T-helper 2 cell (primary cell): ENCODE measurements at places on chromosomes 1 and 21.

GRCh38 chr1:248622570-248623001 lies 12.3 kb downstream of the OR2T11 start:
- DNase-seq = no peak

GRCh38 chr1:193211539-193211938 lies 25.1 kb upstream of the B3GALT2 start:
- no peak for DNase-seq

DNA sequence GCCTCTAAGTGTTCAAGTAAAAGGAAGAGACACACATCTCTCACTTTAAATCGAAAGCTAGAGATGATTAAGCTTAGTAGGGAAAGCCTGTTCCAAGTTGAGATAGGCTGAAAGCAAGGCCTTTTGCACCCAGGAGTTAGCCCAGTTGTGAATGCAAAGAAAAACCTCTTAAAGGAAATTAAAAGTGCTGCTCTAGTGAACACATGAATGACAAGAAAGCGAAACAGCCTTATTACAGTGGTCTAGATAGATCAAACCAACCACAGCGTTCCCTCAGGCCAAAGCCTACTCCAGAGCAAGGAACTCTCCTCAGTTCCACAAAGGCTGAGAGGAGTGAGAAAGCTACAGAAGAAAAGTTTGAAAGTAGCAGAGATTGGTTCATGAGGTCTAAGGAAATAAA lies 14.9 kb downstream of the TCP10L start:
- peak; percentile 20 for DNase-seq

- no peak for DNase-seq
Measured at GRCh38 chr1:111227851-111228747, 586 bp downstream of the CHI3L2 start.

GRCh38 chr1:153803470-153804056 lies 28.4 kb downstream of the SLC27A3 start:
- no peak for DNase-seq

GRCh38 chr1:18532390-18533170 lies 51.9 kb downstream of the KLHDC7A start:
- no peak for DNase-seq

GRCh38 chr1:216765346-216766300 lies 42.4 kb upstream of the ESRRG start:
- DNase-seq = no peak

DNA sequence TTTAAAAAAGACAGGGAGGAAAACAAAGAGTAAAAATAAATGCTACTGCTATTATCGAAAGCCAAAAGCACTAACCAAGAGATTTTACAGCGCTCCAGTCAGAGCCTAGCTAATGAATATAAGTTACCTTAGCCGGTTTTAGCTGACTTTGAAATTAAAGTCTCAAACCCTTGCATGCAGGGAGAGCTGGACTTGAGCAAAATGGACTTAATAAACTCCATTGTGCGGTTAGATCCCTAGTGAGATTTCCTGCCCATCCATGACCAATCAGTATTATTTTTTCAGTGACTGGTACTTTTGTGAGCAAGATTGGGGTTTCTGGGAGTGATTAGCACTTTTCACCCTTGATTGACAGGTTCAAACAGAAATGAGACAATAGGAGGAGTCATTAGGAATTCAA lies 333.4 kb upstream of the ADGRL2 start:
- DNase-seq = no peak

DNA sequence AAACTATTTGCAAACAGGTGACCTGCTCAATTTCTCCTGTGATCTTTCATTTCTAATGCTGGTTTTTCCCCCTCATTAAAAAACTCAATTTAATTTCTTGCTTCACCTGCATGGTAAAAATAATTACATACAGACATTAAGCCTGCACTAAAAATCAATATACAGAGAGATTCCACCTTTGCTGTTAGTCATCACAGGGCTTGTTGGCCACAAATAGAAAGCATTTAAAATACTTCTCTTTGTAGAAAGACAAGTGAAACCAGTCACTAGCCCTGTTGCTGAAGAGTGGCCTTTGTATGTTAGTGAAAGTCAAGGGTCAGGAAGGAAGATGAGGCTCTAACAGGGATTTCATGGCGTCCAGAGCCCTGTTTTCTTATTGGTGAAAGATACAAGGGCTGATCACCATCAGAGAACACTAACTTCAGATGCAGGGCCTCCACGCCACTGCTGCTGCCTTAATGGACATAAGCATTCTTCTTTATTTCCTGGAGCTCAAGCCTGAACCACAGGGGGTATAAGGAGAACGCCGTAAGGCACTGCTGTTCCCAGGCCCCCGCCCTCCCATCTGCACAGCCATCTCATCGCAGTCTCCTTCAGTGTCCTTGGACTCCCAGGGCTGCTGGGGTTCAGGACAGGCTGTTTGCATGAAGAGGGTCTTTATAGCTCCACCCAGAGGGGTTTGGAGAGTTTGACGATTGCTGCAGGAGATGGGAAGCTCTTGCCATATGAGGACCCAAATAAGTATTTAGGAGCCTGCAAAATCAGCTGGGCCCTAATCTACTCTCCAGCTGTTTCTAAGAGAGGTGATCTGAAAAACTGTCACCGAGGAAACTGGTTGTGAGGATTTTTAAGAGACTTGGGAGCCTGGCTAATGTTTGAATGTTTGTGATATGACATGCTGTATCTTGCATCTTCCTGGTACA lies 117.3 kb upstream of the IRF2BP2 start:
- DNase-seq = no peak

- no peak for DNase-seq
Measured at GRCh38 chr1:187621951-187622350, 793.2 kb downstream of the PLA2G4A start.

DNA sequence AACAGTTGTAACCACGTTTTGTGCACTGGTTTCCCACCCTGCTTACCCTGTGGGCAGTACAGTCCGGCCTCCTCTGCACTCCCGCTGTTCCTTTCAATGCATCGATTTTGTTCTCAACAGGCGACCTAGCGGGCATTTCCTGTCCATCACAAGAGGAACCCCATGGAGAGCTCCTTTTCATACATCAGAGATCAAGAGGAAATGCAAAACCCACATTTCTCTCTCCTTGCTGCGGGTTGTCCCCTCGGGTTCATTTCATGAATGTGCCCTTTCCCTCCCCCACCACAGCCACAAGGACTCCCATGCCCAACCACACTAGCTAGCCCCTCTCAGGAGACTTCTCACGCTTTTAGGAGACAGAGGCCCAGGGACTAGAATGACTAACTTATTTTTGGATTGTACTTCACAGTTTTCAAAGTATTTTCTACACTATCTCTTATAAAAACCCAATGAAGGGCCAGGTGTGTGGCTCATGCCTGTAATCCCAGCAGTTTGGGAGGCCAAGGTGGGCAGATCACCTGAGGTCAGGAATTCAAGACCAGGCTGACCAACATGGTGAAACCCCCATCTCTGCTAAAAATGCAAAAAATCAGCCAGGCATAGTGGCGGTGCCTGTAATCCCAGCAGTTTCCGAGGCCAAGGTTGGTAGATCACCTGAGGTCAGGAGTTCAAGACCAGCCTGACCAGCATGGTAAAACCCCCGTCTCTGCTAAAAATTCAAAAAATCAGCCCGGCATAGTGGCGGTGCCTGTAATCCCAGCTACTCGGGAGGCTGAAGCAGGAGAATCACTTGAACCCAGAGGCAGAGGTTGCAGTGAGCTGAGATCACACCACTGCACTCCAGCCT lies 18.4 kb downstream of the ATP1A4 start:
- DNase-seq = peak; percentile 83

DNA sequence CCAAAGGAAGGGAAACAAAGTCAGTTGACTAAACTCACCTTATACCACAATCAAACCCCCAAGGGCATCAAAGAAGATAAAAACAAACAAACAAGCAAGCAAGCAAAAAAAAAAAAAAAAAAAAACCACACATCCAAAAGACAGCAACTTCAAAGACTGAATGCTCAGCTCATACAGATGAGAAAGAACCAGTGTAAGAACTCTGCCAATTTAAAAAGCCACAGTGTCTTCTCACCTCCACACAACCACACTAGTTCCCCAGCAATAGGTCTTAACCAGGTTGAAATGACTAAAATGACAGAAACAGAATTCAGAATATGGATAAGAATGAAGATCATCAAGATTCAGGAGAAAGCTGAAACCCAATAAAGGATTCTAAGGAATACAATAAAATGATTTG lies 193.4 kb downstream of the FAF1 start:
- DNase-seq = no peak

DNA sequence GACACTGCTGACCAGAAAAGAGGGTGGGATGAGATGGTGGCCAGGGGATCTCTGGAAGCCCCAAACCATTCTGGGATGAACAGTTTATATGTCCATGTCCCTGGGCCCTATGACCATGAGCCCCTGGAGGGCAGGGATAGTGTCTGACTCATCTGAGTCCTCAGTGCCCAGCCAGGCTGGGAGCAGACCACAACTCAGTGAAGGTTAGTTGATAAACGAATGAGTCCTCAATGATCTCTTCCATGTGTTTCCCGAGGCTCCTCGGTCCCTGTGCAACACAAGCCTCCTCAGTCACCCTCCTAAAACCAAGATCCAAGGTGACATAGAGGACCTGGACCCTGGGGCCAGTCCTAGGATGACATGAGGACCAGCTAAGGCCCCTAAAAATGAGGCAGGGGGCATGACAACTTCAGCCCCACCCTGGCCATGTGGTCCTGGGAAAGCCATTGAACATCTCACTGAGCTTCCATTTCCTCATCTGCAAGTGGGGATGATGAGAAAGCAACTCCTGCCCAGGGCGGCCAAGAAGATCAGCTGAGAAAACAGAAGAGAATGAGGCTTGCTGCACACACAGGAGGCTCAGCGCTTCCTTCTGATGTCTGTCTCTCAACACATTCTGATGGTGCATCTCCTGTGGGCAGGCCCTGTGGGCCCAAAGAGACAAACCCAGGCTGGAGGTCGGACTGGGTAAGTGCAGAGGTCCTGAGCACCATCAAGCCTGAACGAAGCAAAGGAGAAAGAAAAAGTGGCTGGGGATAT lies 86.3 kb downstream of the GLIS1 start:
- no peak for DNase-seq

GRCh38 chr1:212256369-212256768 lies 28.8 kb upstream of the PPP2R5A start:
- DNase-seq = peak; percentile 92

DNA sequence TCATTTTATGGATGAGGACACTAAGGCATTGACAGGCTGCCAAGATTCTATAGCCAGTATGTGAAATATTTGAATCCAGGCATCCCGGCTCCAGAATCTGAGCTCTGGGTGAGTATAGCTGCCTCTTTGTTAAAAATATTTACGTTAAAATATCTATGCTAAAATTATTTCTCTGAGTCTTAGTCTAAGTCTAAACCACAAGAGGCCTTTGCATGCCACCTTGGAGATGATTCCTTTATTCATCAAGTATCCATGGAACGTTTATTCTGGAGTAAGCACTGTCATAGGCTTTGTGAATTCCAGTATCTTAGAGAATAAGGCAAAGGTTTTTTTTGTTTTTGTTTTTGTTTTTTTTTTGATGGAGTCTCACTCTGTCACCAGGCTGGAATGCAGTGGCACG lies 116.4 kb downstream of the GREM2 start:
- DNase-seq = no peak

DNA sequence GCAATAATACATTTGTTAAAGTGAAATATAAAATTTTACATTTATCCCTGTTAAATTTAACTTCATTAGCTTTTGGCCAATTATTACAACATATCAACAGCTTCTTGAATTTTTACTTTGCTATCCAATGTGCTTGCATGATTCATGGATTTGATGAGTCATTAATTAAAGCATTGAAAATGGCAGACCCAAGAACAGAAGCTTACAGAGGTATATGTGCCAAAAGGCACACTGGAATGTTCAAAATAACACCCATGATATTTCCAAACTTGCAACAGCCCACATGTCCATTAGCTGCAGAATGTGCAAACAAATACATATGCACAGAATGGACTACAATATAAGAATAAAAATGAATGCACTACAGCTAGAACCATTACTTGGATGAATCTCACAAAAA lies 76.4 kb upstream of the MAN1A2 start:
- DNase-seq = no peak

GRCh38 chr1:205422993-205423642 lies 1.3 kb upstream of the LEMD1 start:
- no peak for DNase-seq

GRCh38 chr1:42179900-42180329 lies 15.4 kb upstream of the GUCA2A start:
- DNase-seq = no peak

DNA sequence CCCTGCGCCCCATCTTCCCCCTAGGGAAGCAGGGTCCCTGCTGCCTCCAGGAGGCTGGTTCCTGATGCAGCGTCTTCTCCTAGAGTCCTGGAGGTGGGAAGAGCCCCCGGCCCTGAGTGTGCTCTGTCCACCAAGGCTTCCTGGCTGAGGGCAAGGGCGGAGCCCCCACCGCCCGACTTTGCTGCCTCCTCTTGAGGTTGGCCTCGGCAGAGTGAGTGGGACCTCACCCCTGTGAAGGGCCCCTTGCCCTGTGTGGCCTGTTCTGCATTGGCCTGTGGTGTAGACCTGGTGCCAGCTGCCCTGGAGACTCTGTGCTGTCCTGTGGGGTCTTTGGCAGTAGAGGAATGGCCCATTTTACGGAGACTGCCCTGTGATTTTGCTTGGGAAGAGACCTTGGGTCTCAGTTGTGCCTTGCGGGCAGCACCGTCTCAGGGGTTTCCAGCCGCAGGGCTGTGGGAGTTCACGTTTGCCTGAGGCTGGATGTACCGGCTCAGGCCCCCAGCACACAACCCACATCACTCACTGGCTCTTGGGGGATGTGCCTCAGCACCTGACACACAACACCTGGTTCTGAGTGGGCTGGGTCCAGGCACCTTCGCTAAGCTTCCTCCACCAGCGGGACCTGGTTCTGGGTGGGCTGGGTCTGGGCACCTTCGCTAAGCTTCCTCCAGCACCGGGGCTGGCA lies 73.6 kb downstream of the SKI start:
- no peak for DNase-seq

- DNase-seq = no peak
Measured at GRCh38 chr1:78060857-78061563, 15.2 kb downstream of the GIPC2 start.

- no peak for DNase-seq
Measured at GRCh38 chr21:14086553-14086952, 124.2 kb downstream of the LIPI start.

DNA sequence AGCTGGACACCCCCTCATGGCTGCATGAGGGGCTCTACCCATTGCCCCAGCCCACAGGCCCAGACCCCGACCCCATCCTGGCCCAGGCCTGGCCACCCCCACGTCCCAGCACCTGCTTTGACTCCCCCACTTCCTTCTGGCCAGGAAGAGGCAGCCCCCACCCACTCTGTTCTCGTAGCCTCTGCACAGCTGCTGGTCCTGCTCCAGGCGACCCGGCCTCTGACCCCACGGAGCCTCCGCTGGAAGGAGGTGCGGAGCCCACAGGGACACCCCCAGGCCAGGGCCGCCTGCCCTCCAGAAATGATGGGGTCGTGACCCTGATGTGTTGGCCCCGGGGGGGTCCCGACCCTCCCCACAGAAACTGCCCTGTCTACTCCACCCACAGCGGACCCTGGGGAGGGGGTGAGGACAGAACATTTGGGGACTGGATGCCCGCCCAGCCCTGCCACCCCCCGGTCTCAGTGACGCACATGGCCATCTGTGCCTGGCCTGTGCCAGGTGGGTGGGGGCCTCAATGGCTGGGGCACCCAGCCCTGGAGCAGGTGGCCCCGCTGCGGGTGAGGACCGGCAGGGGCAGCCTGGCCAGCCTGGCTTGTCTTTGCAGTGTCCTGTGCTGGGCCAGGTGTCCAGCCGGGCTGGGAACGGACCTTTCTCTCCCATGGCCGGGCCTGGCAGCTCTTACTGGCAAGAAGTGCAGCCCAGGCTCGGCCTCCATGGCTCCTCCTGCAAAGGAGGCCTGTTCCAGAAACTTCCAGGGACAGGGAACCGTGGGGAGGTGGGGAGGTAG lies 78.6 kb downstream of the MORN1 start:
- no peak for DNase-seq
